ENCODE measurements at places on chromosomes 7 and 10.

DNA sequence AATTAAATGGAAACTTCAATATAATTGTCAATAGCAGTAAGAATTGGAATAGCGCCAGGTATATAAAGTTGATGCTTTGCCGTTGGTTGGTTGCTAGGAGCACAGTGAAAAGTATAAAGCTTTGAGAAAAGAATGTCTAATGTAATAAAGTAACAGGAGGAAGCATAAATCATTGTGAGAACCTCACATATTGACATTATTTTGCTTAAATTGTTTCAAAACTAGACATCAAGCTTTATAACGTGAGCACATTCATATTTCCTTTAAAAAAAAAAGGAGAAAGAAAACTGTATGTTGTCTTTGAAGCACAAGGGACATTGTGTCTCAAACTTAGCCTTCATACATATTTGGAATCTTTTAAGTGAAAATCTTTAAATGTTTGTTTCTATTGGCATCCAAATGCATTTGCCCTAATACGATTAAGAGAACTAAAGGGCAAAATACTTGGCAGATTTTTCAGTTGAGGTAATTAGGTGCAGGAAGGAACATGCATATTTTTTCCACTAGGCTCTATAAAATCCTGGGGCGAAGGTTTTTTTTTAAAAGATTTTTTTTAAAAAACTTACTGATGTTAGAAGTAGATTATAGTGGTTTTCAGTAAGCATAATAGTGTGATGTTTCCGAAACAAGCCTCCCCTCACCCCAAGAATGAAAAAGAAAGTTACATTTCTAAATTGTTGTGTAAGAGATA is 92.4 kb downstream of the ARID5B start:
- no peak for DNase-seq

- no peak for DNase-seq
Measured at GRCh38 chr7:7617550-7617949, 23.0 kb upstream of the UMAD1 start.

DNA sequence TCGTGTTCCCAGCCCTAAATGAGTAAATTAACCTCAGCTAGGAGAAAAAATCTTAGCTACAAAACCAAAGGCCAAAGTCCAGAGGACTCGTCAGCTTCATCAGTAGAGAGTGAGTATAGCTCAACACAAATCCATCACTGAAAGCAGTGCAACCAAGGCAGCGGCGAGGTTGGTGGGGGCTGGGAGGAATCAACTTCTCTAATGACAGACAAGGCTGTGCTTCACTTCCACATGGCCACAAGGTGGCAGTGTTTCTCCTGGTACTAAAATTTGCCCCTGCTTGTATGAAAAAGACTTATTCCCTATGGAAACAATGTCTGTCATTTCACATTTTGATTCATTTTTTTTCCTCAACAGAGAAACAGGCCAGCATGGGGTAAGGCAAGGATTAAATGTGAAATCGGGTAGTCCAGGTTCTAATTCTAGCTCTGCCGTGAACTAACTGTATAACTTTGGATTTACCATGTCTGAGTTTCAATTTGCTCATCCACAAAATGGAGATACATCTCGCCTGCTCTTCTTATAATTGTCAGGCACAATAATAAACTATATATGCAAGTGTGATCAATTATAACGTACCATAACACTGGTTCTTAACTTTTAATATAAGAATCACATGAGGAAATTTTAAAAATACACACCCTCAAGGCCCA is 39.3 kb downstream of the FAS start:
- DNase-seq, result peak; percentile 76

- DNase-seq, result no peak
Measured at GRCh38 chr10:110643035-110643652, 992 bp upstream of the RBM20 start.

GRCh38 chr7:73429215-73429614 is 4.4 kb upstream of the FZD9 start:
- no peak for DNase-seq

DNA sequence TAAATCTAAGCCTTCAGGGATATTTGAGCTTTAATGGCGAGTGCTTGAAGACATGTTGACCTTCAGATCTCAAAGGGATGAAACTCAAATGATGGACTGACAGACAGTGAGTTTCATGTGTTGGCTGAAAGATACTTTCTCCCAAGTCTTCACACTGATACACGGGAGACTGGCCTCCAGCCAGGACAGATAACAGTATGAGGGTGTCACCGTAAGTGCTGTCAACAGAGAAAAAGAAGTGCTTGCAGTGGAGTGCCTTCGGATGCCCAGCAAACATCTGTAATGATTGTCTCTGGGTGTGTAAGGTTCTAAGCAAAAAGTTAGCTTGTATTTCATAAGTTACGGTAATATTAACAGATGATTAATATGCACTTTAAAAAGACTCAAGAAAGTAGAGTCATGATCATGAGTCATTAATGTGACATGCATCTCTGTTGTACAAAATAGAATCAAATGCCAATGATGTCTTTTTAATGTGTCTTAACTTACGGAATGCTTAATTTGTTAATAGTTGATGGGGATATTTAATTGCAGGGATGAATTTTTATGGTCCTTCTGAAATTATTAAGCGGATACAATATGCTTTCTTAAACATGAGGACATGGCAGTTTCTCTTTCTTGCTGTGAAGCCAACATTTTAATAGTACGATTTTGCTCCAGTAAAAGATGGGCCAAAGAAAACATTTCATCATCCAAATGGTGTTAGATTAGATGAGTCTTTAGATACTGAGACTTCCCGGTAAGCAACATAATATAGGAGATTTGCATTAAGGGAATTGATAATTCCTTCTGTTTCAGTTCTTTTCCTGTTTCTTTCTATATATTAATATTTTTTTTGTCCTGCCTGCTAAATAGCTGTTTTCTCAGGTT is 292.5 kb downstream of the GALNT17 start:
- no peak for DNase-seq

- DNase-seq, result no peak
Measured at GRCh38 chr7:35988818-35989217, 164.2 kb upstream of the EEPD1 start.

DNA sequence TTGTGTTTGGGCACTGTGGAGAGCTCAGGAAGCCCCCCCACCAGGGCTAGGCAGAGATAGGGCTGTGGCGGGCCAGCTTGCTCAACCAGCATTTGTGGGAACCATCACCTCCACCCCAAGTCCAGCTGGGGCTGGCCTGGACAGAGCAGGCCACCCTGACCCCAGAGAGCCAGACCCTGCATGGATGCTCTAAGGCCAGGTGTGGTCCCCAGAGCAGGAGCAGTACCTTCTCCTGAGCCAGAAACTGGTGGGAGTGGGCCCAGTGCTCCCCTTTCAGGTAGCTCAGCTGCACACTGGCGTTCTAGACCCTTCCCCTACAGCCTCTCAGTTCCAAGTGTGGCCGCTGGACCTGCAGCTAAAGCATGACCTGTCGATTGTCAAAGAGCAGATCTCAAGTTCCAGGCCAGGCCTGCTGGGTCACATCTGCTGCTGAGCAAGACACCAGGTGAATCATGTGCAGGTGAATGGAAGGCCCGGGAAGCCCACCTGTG is 57.2 kb downstream of the RASGEF1A start:
- no peak for DNase-seq

- DNase-seq, result no peak
Measured at GRCh38 chr7:32489788-32490126, 423 bp downstream of the LSM5 start.

DNA sequence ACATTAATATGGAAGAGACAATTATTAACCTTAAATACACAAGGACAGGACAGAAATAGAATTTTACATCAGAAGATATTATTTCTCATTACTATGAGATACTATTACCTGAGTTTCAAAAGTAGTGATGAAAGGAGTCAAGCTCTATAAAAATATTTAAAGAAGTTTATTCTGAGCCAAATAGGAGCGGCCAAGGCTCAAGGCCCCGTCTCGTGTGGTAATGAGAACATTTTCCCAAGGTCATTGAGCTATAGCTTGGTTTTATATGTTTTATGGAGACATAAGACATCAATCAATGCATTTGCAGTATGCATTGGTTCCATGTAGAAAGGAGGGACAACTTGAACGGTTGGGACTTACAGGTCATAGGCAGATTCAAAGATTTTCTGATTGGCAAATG is 29.4 kb upstream of the ZMYND11 start:
- no peak for DNase-seq

- DNase-seq, result no peak
Measured at GRCh38 chr7:155491812-155492211, 33.9 kb downstream of the EN2 start.

GRCh38 chr7:11212080-11212711 is 238.5 kb downstream of the PHF14 start:
- peak; percentile 14 for DNase-seq

DNA sequence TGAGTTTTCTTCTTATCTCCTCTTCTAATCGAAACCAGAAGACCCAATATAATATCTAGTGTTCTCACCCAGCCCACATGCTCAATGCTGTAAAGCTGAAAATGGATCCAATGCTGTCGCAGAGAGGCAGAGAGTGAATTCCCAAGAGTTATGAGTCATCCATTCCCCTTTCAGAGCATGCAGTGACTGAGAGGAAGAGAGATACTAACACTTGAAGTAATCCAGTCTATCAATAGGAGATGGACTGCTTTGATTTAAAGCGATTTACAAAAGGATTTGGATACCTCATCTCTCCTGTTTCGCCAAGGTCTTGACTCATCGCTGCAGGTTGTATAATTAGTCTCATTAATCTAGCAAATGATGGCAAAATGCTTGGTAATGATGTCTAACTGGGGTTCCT is 41.5 kb upstream of the PRKCQ start:
- no peak for DNase-seq

DNA sequence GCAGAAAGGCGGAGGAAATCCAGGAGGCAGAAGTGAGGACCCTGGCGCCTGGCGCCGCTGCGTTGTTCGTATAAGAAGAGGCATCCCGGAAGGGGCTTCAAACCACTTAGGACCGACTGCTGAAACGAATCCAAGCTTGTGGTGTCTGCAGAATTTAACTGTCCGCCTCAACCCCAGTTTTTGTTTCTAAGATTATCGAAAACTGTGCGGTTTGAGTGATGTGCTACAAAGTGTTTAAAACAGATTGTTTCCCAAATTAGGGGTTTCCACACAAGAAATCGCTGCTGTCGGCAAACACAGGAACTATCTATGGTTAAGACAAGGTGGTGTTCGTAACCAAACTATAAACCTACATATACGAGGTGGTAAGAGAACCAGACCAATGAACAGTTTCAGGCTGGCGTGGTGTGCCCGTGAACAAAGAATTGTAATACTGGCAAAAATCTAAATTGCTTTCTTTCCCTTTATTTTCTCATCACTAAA is 835 bp upstream of the DGKI start:
- no peak for DNase-seq

DNA sequence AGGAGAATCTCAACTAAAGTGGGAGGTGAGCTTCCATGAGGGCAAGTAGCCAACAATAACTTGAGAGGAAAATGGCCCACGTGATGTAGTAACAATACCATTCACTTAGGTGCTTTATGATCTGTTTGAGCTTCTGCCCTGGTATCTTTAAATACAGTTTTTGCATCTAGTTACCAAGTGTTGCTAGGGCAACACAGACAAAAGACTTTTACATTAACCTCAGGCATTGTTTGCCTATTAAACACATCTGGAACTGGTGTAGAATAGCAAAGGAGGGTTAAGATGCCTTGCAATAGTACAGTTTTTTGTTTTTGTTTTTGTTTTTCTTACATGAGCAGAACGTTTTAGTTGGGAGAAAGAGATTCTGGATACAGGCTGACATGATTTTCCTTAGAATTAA is 97.7 kb upstream of the MTPN start:
- no peak for DNase-seq

DNA sequence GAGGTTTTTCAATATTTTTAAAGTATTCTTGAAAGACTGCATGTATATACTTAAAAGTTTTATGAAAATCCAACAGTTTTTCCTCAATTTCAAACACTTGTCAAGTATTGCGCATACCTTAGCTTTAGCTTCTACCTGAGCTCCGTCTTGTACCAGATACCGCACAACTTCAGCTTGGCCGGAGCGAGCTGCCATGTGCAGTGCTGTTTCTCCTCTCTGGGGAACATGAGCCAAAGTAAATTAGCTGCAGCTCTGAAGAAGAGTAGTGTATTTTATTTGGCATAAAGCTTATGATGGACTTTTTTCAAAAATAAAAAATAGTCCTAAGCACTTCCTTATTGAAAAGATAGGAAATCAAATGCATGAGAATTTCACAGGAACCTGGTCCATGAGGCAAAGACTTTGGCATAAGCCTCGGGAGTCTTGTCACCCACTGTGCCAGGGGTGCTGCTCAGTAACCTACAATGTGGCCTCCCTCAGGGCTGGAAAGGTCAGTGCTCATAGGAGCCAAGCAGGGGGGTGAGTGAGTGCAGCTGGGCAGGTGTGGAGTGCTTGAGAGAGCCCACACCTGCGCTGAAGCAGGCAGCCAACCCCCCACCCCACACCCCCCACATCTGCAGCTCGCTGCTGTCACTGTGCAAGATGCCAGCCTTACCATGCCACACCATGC is 189.5 kb downstream of the ANK3 start:
- no peak for DNase-seq

- no peak for DNase-seq
Measured at GRCh38 chr7:91892821-91893340, 12.4 kb upstream of the MTERF1 start.

All from C1 segment of cervical spinal cord (tissue), 14 donors.